ENCODE measurements at places on chromosomes 5 and 9.

GRCh38 chr9:71680189-71680980 is 87.9 kb downstream of the CEMIP2 start:
- DNase-seq = no peak

- no peak for DNase-seq
Measured at GRCh38 chr5:112532654-112533360, 113.7 kb upstream of the EPB41L4A start.

DNA sequence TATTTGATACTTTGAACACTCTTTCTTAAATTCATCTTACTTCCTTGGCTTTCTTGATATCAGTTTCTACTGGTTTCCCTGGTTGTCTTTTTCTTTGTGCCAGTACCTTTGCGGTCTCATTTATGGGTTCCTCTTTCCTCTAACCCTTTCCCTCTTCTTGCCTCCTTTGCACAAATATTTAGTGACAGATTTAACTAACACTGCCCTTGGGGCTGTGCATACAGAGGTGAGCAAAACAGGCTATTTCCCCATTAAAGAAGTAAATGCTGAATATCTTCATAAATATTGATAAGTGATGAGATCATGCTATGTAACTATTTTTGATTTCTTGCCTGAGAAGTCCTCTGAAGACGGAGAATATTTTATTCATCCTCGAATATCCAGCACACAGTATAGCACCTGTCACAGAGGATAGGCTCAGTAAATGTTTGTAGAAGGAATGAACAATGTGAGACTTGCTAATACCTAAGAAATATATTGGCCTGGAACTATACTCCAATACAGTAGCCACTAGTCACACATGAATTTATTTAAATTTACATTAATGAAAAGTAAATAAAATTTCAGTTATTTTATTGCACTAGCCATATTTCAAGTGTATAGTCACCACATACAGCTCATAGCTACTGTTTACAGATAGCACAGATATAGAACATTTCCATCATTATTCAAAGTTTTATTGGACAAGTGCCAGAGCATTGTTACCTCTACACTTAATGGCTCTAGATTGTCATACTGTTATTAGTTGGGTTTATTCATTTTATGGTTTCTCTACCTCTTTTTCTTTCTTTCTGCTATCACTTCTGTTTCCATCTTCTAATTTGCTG is 90.4 kb downstream of the RIC1 start:
- DNase-seq = no peak

DNA sequence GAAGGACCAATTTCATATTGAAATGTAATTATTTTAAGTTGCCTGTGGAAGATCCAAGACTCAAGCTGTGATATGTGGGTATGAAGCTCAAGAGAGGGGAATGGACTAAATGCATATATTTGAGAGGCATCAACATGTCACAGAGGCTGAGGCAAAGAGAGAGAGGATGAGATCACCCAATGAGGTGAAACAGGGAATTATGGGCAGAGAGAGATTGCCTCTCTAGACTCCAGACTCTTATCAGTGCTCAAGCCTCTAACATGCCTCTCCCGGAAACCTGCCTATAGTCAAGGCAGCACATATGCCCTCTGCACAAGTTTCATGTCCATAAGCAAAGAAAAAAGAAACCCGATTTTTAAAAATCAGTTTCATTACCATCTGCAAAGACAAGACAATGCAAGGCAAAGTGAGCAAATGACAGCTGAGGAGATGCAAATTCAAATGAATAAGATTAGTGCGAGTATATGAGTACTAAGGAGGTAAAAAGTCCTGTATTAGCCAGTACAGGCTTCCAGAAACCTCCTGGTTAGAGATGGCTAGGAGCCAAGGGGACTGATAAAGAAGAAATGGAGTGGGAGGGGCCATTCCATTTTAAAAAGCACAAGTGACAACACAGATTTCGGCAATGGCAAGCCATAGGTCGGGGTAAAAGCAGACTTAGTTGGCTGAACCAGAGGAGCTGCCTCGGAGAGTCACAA is 9.4 kb downstream of the APTX start:
- DNase-seq = no peak

DNA sequence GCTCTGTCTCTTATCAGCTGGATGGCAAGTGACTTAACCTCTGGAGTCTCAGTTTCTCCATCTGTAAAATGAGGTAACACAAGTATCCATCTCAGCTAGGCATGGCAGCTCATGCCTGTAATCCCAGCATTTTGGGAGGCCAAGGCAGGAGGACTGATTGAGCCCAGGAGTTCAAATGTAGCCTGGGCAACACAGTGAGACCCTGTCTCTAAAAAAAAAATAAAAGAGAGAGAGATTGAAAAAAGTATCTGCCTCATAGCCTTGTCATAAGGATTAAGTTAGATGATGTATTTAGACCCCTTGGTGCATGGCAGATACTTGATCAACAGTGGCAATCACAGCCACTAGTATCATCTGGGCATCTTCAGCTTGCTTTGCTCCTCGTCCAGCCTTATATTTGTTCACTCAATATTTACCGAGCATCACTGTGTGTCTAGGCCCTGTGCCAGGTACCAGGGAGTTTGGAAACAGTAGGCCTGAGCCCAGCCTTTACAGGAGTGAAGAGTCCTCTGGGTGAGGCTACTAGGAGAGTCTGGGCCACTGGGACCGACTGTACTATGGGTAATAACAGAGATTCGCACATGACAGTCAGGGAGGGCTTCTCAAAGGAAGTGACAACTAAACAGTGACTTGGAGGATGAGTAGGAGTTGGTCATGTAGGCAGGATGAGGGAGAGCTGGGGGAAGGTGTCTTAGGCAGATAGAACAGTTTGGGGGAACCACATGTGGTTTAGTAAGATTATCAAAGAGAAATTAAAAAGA is 34.2 kb downstream of the CORO2A start:
- DNase-seq = no peak

DNA sequence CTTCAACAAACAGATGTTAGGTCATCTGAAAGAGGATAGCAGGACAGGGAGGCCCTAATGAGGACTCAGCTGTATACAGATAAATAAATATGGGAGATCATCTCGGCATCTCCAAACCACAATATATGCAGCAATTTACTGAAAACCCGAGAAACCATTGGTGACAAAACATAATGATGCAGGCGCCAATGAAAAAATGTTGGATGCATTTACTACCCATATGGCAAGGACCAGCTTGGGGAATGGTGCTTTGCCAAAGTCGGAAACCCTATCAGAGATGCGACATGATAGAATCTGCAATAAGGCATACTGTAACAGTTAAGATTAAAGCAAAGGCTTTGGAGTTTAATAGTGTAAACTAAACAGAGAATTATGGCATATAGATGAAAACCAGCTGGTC is 92.0 kb downstream of the SNCAIP start:
- DNase-seq = no peak

- no peak for DNase-seq
Measured at GRCh38 chr9:116466271-116467235, 220.6 kb upstream of the TRIM32 start.

DNA sequence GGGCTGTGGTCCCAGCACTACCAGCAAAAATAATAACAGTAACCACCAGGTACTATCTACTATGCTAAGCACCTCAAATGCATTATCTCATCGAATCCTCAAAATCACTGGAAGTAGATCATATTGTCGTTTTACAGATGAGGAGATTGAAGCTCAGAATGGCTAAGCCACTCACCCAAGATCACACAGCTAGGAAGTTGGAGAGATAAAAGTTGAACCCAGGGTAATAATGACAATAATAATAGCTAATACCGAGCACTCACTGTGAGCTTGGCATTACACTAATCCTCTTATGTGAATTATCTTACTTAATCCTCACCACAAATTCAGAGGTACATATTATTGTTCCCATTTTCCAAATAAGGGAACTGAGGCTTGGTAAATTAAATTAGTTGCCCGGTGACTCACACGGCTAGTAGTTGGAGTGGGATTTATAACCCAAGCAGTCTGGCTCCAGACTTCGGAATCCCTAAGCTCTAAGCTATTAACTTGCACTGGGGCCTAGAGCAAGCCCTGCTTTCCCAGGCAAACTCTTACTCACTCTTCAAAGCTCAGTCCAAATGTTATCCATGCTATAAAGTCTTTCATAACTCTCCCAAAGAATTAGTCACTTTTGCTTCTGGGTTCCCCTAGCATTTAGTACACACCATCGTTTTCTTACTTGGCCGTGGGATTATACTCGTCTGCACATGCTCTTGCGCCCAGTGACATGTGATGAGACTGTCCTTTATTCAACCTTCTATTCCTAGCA is 3.8 kb downstream of the ARSI start:
- no peak for DNase-seq

- DNase-seq = no peak
Measured at GRCh38 chr9:120714846-120715388, 647 bp upstream of the MEGF9 start.
